ENCODE measurements at places on chromosomes 3 and 15. TPM values are rescaled to one million over a fixed set of nuclear protein-coding genes. Genes with fewer than 3 reads are reported as not detected.

TMEM266 gene
- 11.6 TPM for polyA plus RNA-seq

MYZAP gene
- 5.9 TPM for polyA plus RNA-seq

TMCC1 gene
- 24.6 TPM for polyA plus RNA-seq

SNX22 gene
- polyA plus RNA-seq = 1.1 TPM

SSUH2 gene
- 3.7 TPM for polyA plus RNA-seq

UROC1 gene
- 0.04 TPM for polyA plus RNA-seq

UPK1B gene
- polyA plus RNA-seq = 9.6 TPM

- no peak for DNase-seq
These were observed 228.8 kb downstream of the ISL2 start for GRCh38 chr15:76565366-76565765.

- no peak for DNase-seq
These were observed 146.4 kb downstream of the IGF1R start for GRCh38 chr15:98794748-98795147.

- DNase-seq = no peak
These were observed 38.2 kb downstream of the BOC start for GRCh38 chr3:113249601-113250000.

DNA sequence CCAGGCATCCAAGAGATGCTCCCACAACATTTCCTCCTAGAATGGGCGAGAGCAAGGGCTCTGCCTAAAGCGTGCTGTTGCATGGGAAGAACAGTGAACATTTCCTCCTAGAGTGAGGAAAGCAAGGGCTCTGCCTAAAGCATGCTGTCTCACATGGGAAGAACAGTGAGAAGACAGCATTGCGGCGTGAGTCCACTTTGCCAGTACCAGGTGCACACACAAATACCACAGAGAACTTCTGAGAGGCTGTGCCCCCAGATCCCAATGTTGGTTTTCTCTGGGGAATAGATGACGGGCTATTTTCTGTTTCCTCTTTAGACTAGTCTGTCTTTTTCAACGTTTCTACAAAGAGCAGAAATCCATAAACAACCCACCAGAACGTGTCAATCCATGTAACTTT lies 142.9 kb downstream of the LRRK1 start:
- DNase-seq = no peak

DNA sequence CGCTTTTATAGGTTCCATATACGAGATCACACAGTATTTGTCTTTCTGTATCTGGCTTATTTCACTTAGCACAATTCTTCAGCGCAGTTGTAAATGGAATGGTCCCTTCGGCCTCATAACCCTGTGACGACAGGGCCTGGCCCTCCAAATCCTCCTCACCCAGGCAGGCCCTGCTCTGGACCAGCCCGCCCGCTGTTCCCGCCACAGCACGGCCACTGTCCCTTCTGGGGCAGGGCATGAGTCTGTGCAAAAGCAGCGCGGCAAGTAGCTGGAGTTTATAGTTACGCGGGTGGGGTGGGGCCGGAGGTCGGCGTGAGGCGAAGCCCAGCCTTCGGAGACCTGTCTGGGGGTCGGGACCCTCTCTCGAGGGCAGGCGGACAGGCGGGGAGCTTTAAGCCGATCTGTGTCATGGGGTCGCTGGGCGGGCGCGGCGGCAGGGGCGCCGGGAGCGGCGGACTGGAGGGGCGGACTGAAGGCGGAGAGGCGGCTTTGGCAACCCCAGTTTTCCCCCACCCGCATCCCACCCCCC lies 543 bp downstream of the ARPIN start:
- DNase-seq = no peak

- no peak for DNase-seq
These were observed 19.5 kb downstream of the ARHGEF3 start for GRCh38 chr3:56782215-56782614.
